ENCODE measurements at places on chromosomes 4 and X. TPM values are rescaled to one million over a fixed set of nuclear protein-coding genes. Genes with fewer than 3 reads are reported as not detected.

MAGEE1 gene
- polyA plus RNA-seq: 1.4 TPM

LGI2 gene
- polyA plus RNA-seq: 0.44 TPM

TRIML2 gene
- polyA plus RNA-seq: not detected

- no peak for DNase-seq
Observed at GRCh38 chr4:128930051-128930450, 120.6 kb downstream of the JADE1 start.

GRCh38 chr4:153929675-153930074 is 140.8 kb upstream of the SFRP2 start:
- DNase-seq: no peak

Measured in adrenal gland (tissue), 19 donors.